ENCODE measurements at places on chromosomes 11 and 22.

DNA sequence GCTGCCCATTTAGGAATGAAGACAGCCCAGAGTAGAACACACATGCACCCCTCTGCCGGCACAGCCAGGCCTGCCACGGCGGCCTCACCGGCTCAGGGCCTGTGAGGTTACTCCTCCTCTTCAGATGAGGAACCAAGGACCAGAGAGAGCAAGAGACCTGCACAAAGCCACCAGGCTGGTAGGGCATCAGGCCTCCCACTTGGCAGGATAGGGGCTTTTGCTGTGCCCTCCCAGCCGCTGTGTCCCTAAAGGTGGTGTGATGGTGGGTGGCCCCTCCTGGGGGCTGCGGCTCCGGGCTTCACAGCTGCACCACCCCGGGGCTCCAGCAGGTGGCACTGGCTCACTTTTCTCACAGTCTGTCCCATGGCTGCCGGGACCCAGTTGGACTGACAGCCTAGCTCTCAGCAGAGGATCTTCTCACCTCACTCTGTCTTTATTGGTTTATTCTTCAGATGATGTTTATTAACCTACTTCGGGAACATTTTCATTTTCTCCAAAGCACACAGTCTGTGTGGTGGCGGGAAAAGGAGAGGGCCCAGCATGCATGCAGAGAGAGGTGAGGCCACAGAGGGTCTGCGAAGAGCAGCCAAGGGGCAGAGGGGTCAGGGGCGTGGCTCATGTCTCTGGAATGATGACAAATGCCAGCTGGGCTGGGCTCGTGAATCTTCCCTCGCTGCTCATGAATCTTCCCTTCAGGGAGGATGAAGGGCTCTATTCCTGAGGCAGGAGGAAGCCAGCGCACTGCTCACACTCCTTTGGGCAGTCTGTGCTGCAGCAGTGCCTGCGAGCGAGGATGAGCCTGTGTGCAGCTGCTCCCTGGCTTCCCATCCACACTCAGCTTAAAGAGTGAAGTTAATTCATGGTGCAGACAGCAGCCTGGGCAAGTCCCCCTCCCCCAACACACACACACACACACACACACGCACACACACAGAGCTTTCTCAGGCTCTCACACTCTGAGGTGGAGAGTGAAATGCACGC, 101.1 kb upstream of the PITPNB start:
- peak; percentile 77 for DNase-seq

DNA sequence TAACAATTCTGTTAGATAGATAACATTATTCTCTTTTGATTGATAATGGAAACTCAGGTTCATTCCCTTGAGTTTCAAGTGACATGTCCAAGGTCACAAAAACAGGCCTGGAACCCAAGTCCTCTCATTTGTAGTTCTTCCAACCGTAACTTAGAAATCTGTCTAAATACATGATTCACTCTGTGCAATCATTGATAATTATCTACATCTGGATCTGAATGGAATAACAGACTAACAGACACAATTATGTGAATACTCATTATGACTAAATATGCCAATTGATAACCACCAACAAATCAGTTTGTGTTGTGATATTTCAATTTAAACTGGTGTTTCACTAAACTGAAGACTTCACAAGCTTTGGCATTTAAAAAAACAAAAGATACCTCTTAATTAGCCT, 71.0 kb downstream of the RBFOX2 start:
- no peak for DNase-seq

DNA sequence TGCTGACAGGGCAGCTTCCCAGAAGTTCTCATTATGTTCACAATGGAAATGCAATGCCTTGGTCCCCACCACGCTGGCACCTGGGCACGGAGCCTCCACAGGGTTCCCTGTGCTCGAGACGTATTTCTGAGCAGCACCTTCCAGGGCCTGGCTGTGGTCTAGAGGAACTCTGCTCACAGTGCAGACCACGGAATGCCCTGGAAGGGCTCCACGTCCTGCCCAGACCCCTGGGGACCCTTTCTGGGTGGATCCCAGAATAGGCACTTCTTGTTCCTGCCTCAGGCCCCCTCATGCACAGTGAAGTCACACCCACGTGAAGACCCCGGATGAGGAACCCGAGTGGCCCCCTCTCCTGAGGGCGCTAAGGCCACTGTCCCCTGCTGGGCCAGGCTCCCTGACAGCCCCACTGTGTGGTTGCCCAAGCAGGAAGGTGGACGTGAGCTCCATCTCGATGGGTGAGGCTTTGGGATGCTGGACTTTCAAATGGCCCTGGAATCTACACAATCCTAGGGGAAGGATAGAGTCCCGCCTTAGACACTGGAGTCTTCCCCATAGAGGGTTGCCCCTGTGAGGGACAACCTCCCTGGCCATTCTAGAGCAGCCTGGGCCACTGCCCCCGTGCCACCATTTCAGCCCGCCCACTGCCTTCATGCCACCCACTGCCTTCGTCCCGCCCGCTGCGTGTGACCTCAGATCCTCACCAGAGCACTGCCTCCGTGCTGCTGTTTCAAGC, 1106.8 kb downstream of the BRD1 start:
- no peak for DNase-seq

- no peak for DNase-seq
Observed at GRCh38 chr11:130418210-130418609, 10.2 kb downstream of the ADAMTS8 start.

DNA sequence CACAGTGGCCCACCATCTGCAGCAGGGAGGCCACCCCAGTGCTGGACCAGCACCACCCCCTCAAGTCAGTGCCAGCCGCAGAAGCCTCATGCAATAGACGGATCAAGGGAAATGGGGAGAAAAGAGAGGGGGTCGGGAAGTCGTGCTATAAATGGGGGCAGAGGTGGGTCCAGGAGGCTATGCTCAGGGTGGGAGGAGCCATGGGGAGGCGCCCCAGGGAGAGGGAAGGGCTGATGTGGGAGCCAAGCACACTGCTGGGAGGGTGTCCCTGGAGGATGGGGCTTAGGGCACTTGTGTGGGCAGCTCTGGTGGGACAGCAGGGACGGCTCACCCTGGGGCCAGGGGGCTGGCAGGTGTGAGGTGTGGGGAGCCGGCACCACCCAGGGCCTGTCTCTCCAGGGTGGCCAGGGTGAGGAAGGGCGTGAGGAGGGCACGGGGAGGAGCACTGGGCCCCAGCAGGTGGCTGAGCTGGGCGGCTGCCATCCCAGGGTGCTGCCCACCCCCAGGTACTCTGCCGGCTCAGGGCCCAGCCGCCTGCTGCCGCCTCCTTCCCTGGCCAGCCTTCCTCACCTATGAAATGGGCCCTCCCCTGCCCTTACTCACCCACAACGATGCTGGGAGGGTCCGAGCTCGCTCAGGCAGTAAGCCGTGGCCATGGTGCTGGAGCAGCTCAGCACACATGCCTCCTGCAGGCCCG, 18.0 kb downstream of the PHLDA2 start:
- DNase-seq, result no peak

DNA sequence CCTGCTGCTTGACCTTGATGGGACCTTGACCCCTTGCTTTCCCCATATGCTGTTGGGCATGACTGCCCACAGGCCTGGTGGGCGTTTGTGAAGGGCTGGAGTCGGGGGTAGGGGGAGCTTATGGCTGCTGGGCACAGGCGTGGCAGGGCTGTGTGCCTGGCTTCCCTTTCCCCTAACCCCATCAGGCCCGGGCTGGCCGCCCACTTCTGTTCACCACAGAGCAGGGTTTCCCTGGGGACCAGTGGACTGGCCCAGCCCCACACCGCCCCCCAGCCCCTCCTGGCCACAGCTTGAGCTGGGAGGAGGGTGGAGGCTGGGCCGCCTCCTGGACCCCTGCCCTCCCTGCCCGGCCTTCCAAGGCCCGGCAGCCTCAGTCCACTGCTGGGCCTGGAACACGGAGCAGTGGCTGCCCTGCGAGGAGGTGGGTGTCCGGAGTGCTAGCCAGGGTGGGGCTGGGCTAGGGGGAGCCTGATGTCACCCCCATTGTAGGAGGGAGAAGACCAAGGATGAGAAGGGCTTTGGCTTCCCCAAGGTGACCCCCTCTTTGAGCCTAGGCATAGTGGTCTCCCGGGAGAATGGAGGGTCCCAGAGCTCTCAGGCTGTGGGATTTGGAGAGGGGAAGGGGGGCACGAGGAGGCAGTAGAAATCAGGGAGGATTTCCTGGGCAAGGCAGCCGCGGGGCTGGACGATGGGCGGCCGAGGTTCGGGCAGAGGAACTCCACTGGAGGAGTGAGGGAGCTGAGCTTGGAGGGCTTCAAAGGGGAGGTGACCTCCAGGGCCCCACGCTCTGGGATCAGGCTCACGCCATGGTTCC, at the start of gene AIFM3:
TSS of gene AIFM3 (plus strand) at position 373 of the 814 bp plus-strand sequence. CDS start 690 bp downstream, outside the sequence.
- no peak for DNase-seq

DNA sequence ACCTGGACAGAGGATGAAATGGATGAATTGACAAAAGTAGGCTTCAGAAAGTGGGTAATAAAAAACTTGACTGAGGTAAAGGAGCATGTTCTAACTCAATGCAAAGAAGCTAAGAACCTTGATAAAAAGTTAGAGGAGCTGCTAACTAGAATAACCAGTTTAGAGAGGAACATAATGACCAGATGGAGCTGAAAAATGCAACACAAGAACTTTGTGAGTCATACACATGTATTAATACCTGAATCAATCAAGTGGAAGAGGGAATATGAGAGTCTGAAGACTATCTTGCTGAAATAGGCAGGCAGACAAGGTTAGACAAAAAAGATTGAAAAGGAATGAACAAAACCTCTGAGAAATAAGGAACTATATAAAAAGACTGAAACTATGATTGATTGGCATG, 47.9 kb upstream of the SLC22A9 start:
- DNase-seq, result no peak

DNA sequence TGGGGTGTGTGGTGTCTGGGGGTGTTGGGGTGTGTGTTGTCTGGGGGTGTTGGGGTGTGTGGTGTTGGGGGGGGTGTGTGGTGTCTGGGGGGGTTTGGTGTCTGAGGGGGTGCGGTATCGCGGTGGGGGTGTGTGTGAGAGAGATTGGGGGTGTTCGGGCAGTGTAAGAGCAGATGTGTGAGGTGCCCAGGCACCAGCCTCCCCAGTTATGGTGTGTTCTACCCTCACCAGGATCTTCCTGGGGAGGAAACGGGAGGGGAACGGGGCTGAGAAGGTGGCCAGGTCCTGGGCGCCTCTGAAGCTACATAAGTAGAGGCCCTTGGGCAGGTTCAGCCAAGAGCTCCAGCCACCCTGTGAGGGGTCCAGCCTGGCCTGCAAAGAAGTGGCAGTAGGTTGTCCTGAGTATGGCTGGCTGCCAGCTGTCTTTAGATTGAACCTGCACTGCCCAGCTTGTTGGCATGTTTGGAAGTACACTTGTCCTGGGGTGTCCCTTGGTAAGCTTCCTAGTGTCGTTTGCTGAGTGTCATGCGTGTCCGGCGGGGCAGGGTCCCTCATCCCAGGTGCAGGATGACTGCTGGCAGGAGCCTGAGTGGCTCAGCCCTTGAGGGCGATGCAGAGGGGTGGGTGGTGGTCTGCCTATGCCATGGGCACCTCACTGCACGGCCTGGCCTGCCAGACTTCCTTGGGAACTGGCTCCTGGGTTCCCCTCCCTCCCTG, 6.5 kb upstream of the TRMT2A start:
- no peak for DNase-seq

DNA sequence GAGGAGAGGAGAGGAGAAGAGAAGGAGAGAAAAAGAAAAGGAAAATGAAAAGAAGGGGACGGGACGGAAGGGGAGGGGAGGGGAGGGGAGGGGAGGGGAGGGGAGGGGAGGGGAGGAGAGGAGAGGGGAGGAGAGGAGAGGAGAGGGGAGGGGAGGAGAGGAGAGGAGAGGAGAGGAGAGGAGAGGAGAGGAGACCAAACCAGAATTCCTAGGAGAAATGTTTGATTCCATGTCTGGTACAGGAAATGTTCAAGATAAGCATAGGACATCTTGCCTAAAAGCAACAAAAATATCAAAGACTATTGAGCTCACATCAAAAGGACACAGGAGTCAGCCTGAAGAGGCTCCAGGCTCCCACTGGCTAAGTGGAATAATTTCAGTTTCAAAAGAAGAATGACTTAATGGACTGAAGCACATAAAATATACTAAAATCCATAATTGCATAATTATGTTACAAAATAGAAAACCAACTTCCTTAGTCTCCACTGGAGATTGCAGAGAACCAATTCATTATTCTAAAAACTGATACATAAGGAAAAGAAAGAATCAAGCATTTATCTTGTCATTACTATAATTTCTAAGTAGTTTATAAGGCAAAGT, 101.1 kb upstream of the APOA1 start:
- DNase-seq, result no peak

DNA sequence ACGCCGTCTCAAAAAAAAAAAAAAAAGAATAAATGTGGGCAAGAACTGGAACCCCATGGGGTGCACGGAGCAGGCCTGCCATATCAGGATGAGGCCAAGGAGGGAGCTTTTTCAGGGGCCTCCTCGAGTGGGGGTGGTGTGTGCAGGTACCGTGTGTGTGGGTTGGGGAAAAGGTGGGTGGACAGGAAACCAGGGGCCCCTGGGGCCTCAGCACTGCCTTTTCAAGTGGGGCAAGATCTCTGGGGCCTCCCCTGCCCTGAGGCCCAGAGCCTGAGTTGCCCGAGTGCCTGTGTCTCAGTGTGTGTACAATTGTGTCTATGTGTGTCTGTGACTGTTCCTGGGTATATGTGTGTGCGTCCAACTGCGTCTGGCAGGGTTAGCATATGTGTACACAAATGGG, 23.8 kb downstream of the TEF start:
- DNase-seq, result no peak

DNA sequence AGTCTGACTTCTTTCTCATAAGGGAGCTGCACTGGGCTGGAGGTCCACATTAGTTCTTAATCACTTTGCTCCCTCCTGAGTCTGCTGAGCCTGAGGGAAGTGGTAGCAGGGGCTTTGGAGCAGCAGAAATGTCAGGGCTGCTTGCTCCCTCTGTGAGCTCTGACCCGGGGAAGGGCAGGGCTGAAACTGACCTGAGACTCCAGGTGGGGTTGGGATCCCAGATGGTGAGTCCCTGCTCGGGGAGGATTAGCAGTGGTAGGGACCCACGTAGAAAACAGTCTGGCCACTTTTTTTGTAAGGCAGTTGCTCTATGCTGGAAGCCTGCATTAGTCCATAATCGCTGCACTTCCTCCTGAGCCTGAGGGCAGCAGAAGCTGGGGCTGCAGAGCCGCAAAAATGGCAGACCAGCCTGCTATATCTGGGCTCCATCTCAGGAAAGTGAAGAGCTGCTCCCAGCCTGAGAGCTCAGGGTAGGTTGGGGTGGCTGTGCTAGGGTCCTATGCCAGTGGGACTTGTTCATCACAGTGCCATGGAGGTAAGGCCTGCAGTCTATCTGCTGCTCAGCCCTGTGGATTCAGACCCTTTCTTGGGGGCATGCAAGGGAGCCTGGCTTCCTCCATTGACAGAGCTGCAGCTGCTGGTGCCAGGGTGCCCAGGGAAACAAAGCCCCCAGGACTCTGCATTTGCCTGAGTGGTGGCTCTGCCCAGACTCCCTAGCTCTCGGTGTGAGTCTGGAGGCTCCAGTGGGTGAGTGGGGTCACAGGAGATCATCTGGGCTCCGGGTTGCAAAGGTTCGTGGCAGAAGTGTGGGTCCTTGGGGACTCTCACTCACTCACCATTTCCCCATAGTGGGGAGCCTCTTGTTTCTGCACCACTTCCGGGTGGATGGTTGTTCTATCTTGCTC, 854.3 kb downstream of the LUZP2 start:
- DNase-seq, result no peak

Measured in EL (cell line).